ENCODE measurements at places on chromosomes 12 and 14. TPM values are rescaled to one million over a fixed set of nuclear protein-coding genes. Genes with fewer than 3 reads are reported as not detected.

DNA sequence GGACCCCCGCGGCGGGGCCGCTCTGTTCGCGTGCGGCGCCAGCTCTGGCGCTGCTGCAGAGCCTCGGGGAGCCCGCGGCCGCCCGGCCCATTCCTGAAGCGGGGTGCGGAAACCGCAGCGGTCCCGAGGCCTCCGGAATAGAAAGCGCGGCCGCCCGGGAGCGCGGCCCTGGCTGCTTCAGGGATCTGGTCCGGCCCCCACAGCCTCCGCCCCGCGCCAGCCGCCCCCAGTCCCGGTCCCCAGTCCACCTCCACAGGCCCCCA lies 204 bp downstream of the HSP90AA1 start:
- DNase-seq, result no peak

DNA sequence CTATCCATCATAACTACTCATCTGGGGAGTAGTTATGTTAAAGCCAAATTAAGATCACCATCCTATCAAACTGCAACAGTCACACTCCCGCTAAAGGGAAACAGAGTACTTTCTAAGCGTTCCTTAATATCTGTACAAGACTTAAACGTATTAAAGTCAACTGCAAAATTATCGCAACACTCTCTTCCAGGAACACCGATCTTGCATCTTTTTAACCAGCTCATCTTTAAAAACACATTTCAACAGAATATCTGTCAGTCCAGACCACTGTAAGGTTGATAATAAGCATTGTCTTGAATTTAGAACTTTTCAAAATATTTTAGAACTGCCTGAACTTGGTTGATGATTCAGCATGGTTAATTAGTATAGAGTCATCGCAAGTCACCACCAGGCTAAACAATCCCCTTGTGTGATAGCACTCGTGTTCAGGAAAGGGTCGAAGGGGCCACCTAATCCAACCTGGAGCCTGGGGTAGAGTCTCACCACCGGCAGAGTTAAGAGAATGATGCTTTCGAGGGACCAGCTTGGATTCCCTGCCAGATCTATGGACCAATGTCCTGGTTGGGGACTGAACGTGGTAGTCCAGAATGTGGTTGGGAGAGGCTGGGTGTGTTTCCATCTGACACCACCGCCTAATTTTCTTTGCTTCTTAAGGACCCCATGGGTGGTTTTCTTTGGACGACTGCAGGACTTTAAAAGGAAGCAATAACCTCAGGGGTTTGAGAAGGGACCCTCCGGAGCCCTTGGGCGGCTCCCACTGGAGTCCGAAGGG lies 890 bp downstream of the SPTLC2 start:
- peak; percentile 57 for DNase-seq

DNA sequence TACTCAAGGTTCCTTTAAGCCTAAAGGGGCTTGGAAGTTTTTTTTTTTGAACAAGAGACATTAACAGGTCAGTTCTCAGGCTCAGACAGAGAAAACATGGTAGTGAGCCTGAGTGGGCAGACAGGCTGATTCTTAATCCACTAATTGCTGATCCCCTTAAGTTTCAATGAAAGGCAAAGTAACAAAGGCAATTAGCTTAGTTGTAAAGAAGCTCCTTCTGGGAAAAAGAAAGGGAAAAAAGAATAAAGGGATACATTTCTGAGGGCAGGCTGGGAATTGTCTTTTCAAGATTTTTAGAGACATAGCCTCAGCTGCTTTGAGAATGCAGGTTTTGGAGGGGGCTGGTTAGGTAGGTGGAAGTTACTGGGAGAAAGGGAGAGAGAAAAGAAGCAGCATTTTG lies 133.8 kb downstream of the CFAP54 start:
- DNase-seq, result no peak

DNA sequence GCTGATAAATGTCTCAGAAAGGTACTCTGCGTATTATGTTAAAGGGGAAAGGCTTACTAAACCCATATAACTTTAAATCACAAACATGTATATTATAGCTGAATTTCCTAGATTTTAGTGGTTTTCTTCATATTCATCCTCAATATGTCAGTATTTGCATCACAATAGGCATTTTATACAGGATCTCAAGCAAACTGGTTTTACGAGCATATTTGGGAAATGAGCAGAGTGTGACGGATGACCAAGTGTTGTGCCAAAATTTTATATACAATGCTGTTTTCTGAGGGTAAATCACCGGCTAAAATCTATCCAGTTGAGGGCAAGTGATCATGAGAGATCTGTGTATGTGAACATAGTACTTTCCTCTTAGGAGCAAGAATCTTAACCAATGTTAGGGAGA lies 8.4 kb downstream of the CPM start:
- peak; percentile 81 for DNase-seq

DNA sequence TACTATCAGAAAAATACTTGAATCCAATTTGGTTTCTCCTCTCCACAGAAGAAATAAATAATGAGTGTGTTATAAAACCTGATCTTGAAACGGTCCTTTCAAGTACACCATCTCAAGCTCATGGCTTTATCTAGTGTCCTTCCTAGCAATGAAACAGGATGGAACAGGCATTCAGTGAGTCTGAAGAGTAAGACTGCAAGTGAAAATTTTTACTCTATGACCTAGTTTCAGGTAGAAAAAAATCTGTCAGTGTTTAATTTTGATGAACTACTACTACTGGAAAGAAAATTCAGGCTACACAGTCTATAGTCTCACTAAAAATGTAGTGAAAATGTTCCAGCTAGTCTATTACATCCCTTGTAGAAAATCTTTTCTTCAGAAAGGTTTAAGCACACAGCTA lies 7.7 kb downstream of the CBX5 start:
- DNase-seq, result no peak

- DNase-seq, result peak; percentile 29
Observed at GRCh38 chr12:53179687-53180219, 769 bp upstream of the ZNF740 start.

GRCh38 chr14:96629558-96630222 lies 127.5 kb downstream of the PAPOLA start:
- no peak for DNase-seq

DNA sequence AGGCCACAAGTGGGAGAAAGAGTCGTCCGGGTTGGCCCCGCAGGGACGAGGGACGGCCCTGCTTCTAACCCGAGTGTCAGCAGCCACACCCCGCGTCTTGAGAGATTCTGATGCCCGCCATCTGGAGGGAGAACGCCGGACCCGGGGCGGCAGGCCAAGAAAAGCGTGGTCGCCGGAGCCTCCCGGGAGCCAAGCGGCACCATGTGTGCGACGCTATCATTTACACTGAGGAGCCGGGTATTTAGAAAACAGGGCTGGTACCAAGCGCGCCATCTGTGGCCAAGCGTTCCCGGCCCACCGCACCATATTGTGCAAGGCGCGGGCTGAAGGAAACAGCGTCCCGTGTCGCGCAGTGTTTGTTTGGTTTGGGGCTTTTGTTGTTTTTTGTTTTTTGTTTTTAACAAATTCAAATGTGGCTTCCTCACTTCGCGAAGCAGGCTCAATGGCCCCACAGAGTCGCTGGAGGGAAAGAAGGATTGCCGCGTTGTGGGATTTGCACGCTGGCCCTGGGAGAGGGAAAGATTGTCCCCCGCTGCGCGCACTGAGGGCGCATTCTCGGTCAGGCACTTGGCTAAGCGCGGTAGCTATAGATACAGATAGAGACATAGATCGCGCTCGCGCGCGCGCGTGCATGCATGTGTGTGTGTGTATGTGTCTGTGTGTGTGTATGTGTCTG lies 153.8 kb downstream of the BCL11B start:
- DNase-seq, result no peak

- no peak for DNase-seq
Observed at GRCh38 chr12:89742337-89743022, 33.8 kb upstream of the ATP2B1 start.

OTX2 gene
- not detected for total RNA-seq

- no peak for DNase-seq
Observed at GRCh38 chr12:15603474-15604085, 185.6 kb downstream of the EPS8 start.

DNA sequence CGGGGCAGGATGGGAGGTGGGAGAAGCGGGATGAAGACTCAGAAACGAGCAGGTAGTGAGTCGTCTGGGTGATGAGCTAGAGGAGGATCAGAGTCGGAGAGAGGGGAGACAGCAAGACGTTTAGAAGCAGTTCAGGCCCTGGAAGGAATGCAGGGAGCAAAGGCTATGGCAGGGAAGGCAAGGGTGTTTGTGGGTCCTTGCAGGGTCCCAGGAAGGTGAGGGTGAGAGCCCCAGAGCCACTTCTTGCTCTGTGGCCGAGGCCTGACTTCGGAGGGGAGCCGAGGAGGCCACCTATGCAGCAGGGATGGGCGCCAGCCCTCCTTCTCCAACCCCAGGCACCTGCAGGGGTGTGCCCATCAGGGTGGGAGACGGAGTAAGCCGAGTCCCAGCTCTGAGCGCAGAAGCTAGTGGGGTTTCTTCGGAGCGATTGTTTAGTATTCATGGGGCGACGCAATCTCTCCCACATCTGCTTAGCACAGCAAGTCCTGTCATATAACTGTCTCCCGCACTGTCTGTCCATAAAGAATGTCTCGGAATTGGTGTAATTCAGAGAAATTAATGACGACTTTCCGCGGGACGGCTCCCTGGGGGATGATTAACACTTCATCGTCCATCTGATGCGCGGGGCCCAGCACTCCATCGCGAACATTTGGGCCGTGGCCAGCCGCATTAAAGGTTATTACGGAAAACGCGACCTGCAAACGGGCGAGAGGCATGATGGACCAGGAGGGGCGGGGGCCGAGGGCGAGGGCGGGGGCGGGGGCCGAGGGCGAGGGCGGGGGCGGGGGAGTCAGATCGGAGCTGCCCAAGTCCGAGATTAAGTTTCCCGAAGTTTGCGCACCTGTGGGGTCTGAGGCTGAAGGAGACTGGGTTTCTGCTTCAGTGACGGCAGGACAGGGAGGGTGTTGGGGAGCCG lies 12.2 kb upstream of the CALCOCO1 start:
- no peak for DNase-seq

GRCh38 chr12:128644664-128645296 lies 179.0 kb downstream of the SLC15A4 start:
- DNase-seq, result peak; percentile 45

A2M gene
- not detected for total RNA-seq

DNA sequence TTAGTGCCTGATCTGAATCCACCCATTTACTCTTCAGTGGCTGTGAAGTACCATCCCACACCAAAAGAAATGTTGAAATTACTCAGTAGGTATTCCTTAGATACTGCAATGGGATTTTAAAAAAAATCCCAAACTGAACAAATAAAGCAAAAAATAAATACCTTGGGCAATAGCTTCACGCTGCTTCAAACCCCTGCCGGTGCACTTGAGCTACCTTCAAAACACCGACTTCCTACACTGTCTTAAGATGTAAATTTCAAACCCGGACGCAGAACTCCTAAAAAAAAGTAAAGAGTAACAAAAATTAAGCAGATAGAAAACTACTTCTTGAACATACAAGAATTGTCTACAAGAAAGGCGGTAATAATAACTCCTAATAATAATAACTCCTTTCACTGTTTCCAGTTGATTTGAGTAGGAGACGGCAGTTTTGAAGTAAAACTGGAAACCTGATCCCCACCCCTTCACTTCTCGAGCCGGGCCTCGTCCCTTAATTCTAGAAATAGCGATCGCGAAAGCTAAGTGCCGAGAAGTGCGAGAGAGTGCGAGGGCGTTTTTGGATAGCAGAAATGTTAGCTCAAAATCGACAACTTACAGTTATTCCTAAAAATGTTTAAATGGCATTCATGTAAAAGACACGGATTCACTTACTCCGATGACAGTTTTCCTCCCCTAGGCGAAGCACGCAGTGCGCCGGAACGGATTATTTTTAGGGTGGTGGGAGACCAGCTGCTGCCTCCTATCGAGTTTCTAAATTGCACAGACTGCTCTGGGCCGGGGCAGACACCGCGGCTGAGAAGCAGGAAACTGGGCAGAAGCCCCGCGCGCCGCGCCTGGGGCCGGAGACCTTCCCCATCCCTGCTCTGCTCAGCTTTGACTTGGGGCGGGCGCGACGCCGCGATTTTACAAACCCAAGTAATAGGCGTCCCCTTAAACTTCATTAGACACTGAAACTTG lies at the start of gene ABCC9:
ABCC9 (minus strand) TSS at position 878 of the 957 bp plus-strand sequence. CDS start 4,752 bp downstream, outside the sequence.
- no peak for DNase-seq
